Left hindlimb (tissue), 1 donor: ENCODE measurements at places on chromosomes 12 and 14.
A peak's percentile ranks its signal among the peaks of the same experiment; 100 is the strongest.

GRCh38 chr12:104064842-104065427, 604 bp downstream of the HCFC2 start:
- DNase-seq: no peak

GRCh38 chr12:106246891-106247673, 738 bp downstream of the CKAP4 start:
- peak; percentile 69 for DNase-seq

GRCh38 chr14:100644784-100645183, 57.6 kb upstream of the BEGAIN start:
- DNase-seq: no peak

GRCh38 chr12:6116471-6117021, 7.9 kb downstream of the VWF start:
- no peak for DNase-seq

- no peak for DNase-seq
These were observed 22.9 kb upstream of the ANAPC7 start for GRCh38 chr12:110426406-110426805.

- no peak for DNase-seq
These were observed 447.5 kb downstream of the ADAMTS20 start for GRCh38 chr12:43104494-43104893.

GRCh38 chr12:95787274-95787818, 3.2 kb downstream of the NTN4 start:
- no peak for DNase-seq
